HS-27A (cell line): ENCODE measurements at places on chromosomes 5 and 9.
A peak's percentile ranks its signal among the peaks of the same experiment; 100 is the strongest.

GRCh38 chr5:132364319-132364718, 5.2 kb upstream of the SLC22A5 start:
- DNase-seq, result no peak

DNA sequence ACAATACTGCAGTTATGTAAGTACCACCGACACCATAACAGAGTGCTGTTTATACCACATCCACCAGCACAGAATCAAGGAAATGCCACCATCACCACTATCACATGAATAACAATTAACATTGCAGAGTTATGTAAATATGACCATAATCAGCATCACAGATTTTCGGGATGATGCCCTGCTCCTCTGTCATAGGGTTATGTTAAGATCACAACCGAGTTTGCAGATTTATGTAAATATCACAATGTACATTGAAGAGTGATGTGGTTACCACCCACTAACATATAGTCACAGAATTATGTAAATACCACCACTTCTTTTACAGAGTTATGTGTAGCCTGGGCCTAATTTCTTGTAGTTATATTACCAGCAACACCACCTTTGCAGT, 61.8 kb downstream of the SHC3 start:
- no peak for DNase-seq

GRCh38 chr5:157463621-157464518, 3.9 kb downstream of the NIPAL4 start:
- DNase-seq, result no peak

DNA sequence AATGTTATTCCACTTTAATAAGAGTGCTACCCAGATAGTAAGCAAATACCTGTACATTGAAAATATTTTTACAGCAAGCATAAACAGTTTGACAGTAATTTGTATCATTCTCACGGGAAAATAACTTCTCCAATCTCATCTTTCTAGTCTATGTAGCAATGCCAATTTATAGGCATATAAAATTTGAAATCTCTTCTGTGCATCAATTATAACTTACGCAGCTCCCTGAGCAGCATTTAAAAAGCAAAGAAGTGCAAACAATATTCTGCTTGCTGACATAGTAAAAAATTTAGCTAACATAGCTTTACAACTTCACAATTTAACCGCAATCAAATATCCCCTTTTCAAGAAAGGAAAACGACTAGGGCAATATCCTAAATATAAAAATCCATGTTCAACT, 257.3 kb downstream of the FBXL17 start:
- no peak for DNase-seq

GRCh38 chr9:92749071-92749933, 15.3 kb downstream of the BICD2 start:
- DNase-seq, result no peak

DNA sequence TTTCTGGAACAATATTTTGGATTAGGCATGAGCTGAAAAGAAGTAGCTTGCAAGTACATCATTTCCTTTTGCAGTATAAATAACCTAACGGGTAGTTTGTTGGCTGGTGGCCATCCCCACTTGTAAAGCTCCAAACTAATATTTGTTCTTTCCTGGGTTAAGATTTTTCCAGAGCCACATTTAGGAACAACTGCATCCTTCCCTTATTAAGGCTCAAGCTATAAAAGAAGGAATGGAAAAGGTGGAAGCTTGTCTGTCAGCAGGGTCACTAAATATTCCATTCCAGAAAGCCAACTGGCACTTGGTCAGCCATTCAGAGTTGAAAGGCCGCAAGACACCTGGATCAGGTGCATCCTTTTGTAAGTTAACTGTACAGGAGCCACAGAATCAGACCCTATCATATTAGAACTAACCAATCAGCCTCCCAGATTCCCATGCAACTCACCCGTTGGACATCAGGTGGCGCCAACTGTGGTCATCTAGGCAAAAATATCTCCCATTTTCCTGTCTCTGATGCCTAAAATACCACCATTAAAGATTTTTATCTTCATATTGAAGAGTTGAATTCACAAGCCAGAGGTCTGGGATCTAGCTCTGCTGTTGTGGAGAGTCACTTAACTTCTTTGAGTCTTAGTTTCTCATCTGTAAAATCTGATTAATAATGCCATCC, 82.9 kb downstream of the PTCD2 start:
- no peak for DNase-seq

GRCh38 chr5:38816083-38817030, 29.5 kb upstream of the OSMR start:
- DNase-seq, result no peak

DNA sequence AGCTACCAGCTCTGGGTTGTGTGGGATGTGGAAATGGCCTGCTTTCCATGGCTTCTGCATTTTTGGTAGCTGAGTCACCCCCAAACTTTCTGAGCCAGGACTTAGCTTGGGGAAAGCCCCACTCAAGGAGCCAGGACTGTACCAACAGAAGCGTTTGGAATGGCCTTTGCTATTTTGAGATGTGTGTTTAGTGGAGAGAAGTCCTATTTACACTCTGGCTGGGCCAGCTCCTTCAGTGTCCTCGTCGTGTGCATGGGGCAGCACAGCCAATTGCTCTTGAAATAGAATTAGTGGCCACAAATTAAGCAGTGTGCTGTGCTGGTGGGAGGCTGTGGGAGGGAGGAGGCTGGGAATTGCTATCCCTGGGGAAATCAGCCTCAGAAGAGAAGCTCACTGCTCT, 51.6 kb downstream of the ENTREP1 start:
- peak; percentile 62 for DNase-seq

- DNase-seq, result no peak
Observed at GRCh38 chr9:18601026-18601425, 127.1 kb downstream of the ADAMTSL1 start.

DNA sequence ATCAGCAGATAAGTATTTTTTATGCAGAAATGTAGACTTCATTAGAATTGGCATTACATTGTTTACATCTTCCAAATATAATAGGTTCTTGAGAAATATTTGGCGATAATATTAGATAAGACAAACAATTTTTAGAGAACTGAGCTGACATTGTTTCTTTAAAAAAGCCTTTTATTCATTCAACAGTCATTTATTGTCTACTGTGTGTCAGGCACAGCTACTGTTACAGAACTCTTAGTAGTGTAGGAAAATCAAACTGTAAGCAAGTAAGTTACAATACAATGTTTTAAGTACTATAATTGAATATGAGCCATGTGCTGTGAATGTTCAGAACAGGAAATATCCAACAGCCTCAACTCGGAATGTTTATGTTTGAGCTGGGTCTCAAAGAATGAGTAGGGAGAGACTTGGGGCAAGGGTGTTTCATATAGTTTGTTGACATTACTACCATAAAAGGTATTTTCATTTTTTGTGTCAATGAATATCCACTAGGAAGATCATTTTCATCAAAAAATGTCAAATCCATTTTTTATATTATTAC, 114.0 kb downstream of the CDC42SE2 start:
- no peak for DNase-seq

DNA sequence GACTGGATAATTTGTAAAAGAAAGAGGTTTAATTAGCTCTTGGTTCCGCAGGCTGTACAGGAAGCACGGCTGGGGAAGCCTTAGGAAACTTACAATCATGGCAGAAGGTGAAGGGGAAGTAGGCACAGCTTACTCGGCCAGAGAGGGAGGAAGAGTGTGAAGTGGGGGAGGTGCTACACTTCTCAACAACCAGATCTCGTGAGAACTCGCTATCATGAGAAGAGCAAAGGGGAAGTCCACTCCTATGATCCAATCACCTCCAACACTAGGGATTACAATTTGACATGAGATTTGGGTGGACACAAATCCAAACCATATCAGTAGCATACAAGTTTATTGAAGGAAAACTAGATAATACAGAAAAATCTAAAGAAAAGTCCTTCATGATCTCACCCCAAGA, 39.9 kb downstream of the NEURL1B start:
- DNase-seq, result no peak

DNA sequence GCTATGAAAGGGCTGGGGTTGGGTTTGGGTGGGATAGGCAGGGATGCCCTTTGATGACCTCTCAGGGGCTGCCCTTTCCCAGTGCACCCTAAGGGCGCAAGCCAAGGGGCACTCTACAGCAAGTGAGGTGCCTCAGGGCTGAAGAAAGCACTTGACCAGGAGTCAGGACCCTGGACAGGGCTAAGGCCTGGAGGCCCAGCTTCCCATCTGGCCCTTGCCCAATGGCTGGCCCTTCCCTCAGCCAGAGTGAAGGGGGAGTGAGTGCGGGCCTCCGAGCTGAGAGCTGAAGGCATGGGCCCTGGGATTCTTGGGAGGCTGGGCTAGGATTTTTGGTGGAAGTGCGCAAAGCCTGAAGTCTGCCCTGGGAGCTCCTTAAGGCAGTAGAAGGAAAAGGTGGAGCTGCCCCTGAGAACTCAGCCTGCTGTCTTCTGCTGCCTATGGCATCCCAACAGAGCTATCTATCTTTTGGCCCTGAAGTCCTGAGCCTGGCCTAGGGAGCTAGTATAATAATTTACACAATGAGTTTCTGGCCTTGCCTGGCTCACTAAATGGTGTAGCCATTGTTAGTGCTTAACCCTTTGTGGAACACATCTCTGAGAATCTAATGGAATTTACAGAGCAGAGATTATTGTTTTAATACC, 16.4 kb downstream of the JADE2 start:
- no peak for DNase-seq

- DNase-seq, result no peak
Observed at GRCh38 chr5:171420431-171421241, 1.2 kb downstream of the FGF18 start.

DNA sequence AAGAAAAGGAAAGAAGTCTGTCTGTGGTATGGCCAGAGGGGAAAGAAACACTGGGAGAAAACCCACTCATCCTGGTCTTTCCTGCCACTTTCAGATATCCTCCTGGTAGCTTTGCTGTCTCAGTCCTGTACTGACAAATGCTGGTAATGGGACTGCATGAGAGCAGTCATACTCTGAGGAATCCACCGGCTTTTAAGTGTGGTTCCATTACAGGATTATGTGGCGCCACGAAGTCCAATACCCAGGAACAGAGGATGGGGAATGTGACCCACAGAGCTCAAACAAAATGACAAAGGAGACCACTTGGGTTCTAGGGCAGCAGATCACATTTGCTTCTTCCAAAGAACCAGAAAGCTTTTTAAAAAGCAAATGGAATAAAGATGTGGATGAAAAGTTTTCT, 26.3 kb upstream of the FBP1 start:
- DNase-seq, result no peak

- no peak for DNase-seq
Observed at GRCh38 chr5:80799041-80799440, 144.3 kb upstream of the DHFR start.

DNA sequence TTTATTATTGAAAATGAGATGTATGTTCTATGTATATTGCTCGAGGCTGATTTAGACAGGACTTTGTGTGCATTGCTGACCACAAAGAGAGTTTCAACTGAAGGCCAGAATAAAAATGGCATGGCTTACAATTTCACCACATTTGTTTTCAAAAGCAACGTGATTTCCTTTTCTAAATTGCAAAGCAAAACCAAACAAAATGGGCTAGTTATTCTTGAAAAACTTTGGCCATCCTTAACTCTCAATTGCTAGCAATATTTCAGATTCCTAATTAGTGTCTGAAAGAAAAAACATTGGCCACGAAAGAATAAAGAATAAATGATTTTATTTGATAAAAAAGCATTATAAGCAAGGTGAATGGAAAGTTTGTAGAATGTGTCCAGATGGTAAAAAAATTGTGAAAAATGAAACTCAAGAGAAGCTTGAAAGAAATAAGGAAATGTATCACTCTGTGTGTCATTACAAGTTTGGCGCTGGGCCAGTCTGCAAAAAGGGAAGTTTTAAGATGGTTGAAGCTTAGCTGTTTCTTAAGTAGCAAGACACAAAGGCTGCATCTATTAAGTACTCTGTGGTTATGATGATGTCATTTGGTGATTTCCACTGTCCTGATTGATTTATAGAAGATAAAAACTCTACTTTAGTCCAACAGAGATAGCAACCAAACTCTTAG, 89.2 kb upstream of the PRLR start:
- peak; percentile 34 for DNase-seq

GRCh38 chr5:62376064-62376463, 27.6 kb downstream of the DIMT1 start:
- DNase-seq, result no peak

DNA sequence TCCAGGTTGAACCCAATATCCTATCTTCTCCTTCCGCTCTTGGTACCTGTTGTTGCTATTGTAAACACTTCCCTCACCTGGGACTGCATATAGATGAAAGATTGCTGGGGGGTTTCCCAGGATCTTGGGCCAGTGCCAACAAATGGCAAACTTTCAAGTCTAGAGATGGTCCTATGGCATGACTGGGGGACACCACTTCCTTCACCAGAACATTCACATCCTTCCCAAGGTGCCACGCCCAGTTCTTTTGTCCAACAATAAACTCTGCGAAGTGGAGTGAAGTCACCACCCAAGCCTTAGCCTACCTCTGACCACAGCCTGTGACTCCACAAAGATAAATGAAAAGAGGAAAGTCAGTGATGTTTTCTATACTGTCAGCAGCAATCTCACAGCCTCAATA, 34.4 kb downstream of the DOCK8 start:
- DNase-seq, result no peak

- DNase-seq, result peak; percentile 72
Observed at GRCh38 chr9:123069010-123069481, 35.6 kb downstream of the GPR21 start.

- DNase-seq, result no peak
Observed at GRCh38 chr9:93245437-93245970, 61.6 kb downstream of the WNK2 start.

DNA sequence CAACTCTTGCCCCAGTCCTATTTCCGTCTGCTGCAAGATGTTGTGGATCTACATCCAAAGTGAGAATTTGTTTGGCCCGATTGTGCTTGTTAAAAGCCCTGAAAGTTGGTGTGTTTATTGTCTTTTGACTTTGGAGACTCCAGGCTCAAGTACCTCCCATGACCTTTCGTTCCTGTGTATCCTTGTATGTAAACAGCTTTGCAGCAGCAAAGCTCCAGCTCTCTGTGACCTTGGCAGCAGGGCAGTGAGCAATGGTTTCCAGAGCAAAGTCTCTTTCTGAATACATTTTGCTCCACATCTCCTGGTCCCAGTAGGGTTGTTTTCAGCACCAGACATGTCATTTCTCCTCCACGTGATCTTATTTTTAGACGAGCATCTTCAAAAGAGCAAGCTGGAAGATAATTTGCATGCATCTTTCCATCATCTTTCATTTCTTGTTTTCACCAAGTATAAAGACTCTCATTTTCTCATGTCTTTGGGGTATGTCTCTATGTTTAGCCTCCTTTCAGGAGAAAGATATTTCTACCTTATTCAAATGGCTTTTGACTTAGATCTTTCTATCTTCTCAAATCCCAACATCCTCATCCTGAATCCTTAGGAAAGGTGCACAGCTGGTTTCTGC, 68.1 kb upstream of the ERCC6L2 start:
- DNase-seq, result no peak

- no peak for DNase-seq
Observed at GRCh38 chr5:81363093-81363871, 30.7 kb downstream of the ACOT12 start.
